ENCODE measurements at places on chromosomes 7 and 10. TPM values are rescaled to one million over a fixed set of nuclear protein-coding genes. Genes with fewer than 3 reads are reported as not detected.
A peak's percentile ranks its signal among the peaks of the same experiment; 100 is the strongest.

GRCh38 chr7:42765931-42766330 is 145.9 kb downstream of the C7orf25 start:
- no peak for DNase-seq

GRCh38 chr10:13758312-13758711 is 171.5 kb downstream of the PRPF18 start:
- DNase-seq = peak; percentile 73

- no peak for DNase-seq
Observed at GRCh38 chr10:123879606-123880257, 11.9 kb downstream of the CPXM2 start.

GRCh38 chr10:71005337-71006305 is 117.3 kb upstream of the PCBD1 start:
- DNase-seq = no peak

DNA sequence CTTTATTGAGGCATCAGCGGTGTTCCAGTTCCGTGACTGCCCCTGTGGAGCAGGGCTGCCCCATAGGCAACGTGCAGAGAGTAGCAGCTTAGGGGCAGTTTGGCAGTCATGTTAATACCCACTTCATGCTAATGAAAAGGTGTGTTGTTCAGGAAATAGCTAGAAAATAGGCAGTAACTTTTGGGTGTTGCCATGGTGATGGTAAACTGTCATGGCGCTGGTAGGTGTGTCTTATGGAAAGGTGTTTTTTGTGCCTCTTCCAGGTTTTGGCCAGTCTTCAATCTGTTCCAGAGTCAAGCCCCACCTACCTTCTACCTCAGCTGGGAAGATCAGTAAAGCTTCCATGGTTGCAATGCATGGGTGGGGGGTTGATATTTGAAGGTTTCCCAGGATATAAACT is 36.3 kb upstream of the MINDY3 start:
- no peak for DNase-seq

- no peak for DNase-seq
Observed at GRCh38 chr7:150753826-150754603, 16.8 kb downstream of the GIMAP5 start.

Gene MALRD1
- 0.01 TPM for polyA plus RNA-seq

Gene OGDHL
- 0.09 TPM for polyA plus RNA-seq

Gene SPDYE16
- not detected for polyA plus RNA-seq

Gene COPG2
- polyA plus RNA-seq = 31.6 TPM
